Suppressor macrophage treated with lipopolysaccharide for 4 hours (primary cell): ENCODE measurements at places on chromosomes 5 and 9.

GRCh38 chr5:179311581-179311980, 33.7 kb downstream of the ADAMTS2 start:
- no peak for DNase-seq

DNA sequence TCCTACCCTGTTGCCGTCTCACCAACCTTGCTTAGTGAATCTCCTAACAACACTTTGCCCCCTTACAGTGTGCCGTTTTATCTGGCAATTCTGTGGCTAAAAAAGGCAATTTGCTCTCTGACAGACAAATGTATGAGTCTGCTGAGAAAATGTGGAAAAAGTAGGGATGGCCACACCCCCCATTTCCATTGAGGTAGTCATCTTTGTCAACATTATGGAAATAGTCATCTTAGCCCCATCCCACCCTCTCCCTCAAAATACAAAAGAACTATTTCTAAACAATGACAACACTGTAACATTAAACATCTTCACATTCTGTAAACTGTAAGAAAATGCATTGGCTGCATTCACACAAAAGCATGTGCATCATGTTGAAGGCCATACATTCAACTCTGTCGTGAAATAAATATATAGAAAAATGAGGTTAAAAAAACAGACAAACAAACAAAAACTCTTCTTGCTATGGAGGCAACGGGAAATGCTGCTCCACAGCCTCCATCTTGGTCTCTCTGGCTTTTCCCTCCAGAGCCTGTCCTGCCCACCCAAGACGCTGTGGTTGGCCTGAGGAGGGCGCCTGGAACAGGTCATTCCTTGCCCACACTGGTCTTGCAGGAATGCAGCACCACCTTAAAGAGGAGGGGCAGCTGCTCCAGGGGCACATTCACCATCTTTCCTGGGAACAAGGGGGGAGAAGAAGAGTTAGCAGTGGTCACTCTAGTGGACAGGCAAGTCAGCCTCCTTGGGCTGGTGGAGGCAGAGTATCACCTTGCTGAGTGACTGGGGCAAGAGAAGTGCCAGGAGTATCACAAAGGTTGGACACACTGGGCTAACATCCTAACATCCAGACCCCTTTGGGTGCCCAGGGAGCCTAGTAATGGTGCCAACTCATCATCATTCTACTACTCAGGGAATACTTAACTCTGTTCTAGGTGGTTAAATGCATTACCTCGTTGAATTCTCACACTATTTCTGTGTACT, 15.2 kb upstream of the NR5A1 start:
- DNase-seq = no peak

DNA sequence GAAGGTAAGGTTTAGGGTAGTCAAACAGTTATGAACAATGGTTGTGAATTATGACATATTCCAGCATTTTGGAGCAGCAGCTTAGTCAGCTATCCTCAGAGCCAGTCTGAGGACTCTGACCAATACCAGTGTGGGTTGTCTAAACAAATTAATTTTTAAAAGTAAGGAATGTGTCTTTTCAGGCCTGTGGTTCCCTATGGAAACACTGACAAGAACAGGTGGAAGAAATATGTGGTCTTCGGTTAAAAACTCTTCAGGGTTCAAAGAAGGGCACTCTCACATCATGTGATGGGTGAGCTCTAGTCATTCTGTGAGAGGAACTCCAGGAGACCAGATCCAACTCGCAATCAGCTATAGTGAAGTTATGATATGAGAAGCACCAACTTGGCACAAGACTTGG, 33.5 kb upstream of the ALDOB start:
- DNase-seq = no peak

- no peak for DNase-seq
These were observed 92.5 kb upstream of the RARS1 start for GRCh38 chr5:168393773-168394172.

DNA sequence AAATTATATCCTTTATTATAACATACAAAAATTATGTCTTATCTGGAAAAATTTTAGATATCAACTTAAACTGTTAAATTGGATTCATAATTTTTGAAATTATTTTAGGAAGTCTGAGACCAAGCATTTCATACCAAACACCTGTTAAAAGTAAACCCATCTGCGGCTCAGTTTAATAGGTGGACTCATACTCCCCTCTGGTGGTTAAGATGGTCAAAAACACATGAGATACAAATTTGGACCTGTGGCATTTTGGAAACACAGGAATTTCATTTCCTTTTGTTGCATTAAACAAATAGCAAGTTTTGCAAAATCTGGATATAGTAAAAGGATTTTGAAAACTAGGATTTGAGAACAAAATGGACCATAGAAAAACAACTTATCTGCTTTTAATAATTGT, 53.7 kb downstream of the RGMB start:
- no peak for DNase-seq

- no peak for DNase-seq
These were observed 189.1 kb downstream of the SREK1 start for GRCh38 chr5:66333192-66333591.
